ENCODE measurements at places on chromosomes 1 and 21. TPM values are rescaled to one million over a fixed set of nuclear protein-coding genes. Genes with fewer than 3 reads are reported as not detected.
A peak's percentile ranks its signal among the peaks of the same experiment; 100 is the strongest.

DNA sequence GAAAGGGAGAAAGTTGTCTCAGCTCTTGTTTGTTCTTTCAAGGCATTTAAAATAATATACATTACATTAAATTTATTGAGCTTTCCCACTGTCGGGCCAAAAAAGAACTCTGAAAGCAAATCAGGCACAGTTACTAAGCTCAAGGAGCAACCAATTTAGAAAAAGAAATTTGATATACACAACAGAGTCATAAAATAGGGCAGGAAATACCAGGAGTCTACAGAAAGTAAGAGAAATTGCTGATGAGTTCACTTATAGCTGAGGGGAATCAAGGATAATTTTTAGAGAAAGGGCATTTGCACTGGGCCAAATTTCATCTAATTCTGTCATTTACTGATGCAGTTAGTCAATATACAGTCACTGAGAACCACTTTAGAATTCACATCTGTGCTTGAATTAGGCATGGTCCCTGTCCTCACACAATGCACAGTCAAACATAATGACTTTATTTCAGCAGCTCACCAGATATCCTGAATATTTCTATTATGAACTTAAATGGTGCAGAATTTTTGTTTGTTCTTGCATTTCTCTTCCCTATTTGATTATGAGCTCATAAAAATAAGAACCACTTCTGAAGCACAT lies 249.6 kb upstream of the BEND5 start:
- no peaks in the 10 kb centered on the region for H3K4me1 ChIP-seq
- H3K27me3 ChIP-seq = no peaks in the 10 kb centered on the region

GRCh38 chr1:228668553-228669241 lies 66.6 kb upstream of the RHOU start:
- DNase-seq = no peak
- H3K4me1 ChIP-seq = peaks cover 11% of the 10 kb centered on the region
- no peak overlapping the region for H3K4me3 ChIP-seq
- H3K27me3 ChIP-seq = no peaks in the 10 kb centered on the region
- H3K36me3 ChIP-seq = no peaks in the 10 kb centered on the region

GRCh38 chr21:26840912-26841311 lies 4.3 kb downstream of the ADAMTS1 start:
- no peak for DNase-seq
- no peak overlapping the region for H3K27ac ChIP-seq
- H3K4me3 ChIP-seq = peak overlapping the region; percentile 33
- H3K4me1 ChIP-seq = peaks cover 30% of the 10 kb centered on the region
- peaks cover 48% of the 10 kb centered on the region for H3K36me3 ChIP-seq
- no peaks in the 10 kb centered on the region for H3K27me3 ChIP-seq

- no peaks in the 10 kb centered on the region for H3K36me3 ChIP-seq
- peaks cover 5% of the 10 kb centered on the region for H3K4me1 ChIP-seq
- no peak overlapping the region for H3K4me3 ChIP-seq
- no peak for DNase-seq
- H3K27me3 ChIP-seq = no peaks in the 10 kb centered on the region
These were observed 30.4 kb downstream of the RRP1 start for GRCh38 chr21:43819511-43820405.

FAM72C gene
- 0.27 TPM for total RNA-seq

OPRD1 gene
- 0.27 TPM for total RNA-seq

CD1E gene
- not detected for total RNA-seq
